ENCODE measurements at places on chromosomes 4 and X.

DNA sequence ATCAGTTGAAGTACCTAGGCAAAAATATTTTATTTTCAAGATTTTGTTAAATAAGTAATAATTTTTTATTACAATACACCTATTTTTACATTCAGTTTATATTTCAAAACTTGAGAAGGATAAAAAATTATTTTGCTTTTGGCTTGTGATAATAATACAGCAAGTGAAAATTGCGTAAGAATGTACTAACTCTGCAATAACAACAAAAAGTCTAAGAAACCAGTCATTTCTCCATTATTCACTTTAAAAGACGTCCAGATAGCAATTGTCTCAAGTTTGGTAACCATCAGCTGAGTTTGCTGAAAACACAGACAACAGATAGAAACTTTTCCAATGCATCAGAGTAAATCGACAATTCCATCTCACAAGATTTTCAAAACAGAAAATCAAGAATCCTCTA, 12.1 kb downstream of the CXCL8 start:
- DNase-seq: no peak

GRCh38 chr4:176635372-176636261, 157.1 kb downstream of the VEGFC start:
- no peak for DNase-seq

DNA sequence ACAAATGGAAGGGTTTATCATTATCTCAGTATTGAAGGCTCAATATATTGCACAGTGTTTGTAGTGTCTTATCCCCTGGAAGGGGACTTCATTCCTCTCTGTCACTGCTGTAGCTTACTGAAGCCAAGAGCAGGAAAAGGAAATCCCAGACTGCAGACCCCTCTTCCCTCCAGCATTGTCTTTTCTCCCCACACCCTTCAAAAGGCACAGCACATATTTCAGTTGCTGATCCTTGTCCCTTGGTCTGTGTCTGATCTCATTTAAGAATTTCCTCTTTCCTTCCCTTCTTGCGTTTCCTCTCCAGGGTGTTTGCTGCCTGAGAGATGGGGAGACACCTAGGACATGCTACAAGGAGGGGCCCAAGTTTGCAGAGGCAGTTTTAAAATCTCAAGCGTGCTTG, 40.1 kb downstream of the STIM2 start:
- DNase-seq: no peak

DNA sequence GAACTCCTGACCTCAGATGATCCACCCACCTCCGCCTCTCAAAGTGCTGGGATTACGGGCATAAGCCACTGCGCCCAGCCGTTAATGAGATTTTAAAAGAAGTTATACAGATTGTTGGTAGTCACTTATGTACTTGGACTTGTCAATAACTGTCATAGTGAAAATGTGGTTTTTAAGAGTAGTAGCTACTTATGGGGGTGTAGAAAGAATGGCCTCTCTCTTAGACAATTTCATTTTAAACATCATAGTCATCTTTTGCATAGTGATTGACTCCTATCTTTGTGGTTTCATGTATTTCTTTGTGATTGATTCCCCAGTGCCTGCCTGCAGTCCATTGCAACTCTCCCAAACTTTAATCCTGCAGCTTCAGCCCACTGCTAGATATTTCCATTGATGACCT, 17.4 kb downstream of the FAM199X start:
- no peak for DNase-seq

- DNase-seq: no peak
Observed at GRCh38 chrX:11272290-11272689, 20.9 kb upstream of the AMELX start.

GRCh38 chr4:88775529-88775928, 77.9 kb upstream of the NAP1L5 start:
- no peak for DNase-seq

All from GM12891 (cell line).